Immature natural killer cell (primary cell): ENCODE measurements at places on chromosomes 6 and 20. TPM values are rescaled to one million over a fixed set of nuclear protein-coding genes. Genes with fewer than 3 reads are reported as not detected.

MAFB gene
- polyA plus RNA-seq = 0.09 TPM

BPIFB2 gene
- not detected for polyA plus RNA-seq

DNA sequence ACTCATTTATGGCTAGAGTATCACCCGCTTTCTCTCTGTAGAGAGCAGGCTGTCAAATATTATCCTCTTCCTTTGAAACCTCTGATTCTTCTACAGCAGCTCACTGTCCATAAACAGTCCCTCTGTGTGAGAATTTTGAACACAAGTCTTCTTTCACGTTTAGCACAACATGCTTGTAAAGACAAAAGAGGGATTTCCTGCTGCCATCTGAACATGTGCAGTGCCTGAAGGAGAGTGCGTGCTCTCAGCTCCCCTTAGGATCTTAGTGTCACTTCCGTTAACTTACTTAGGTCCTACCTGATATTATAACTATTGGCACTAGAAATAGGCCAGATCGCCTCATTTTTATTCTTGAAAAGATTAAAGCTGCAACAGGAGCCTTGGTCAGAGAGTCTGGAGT is 50.9 kb downstream of the FNDC1 start:
- H3K4me1 ChIP-seq = no peaks in the 10 kb centered on the region
- no peaks in the 10 kb centered on the region for H3K36me3 ChIP-seq
- DNase-seq = no peak
- peaks cover 9% of the 10 kb centered on the region for H3K27me3 ChIP-seq

- DNase-seq = no peak
- no peak overlapping the region for H3K4me3 ChIP-seq
- no peaks in the 10 kb centered on the region for H3K27me3 ChIP-seq
- H3K4me1 ChIP-seq = no peaks in the 10 kb centered on the region
- peaks cover 15% of the 10 kb centered on the region for H3K36me3 ChIP-seq
Measured at GRCh38 chr20:13554076-13554475, 84.7 kb downstream of the TASP1 start.

BEND6 gene
- 0.29 TPM for polyA plus RNA-seq

HS3ST5 gene
- not detected for polyA plus RNA-seq

DNA sequence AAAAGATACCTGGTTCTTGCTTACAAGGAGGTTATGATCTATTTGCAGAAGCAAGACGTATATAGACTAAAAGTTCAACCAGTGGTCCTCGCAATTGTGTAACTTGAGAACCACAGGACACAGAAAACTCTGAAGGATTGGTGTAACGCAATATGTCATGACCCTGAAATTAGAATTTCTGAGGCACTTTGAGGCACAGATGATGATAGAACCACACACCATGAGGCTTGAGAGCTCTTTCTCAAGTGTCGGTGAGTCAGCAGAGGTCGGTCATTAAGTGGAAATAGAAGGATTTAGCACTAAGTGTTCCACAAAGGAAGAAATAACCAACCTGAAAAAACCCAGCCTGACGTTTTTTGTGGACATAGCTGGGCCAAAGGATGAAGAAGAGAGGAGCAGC is 15.3 kb upstream of the CCN2 start:
- DNase-seq = no peak
- H3K4me1 ChIP-seq = no peaks in the 10 kb centered on the region
- H3K36me3 ChIP-seq = no peaks in the 10 kb centered on the region
- no peak overlapping the region for H3K4me3 ChIP-seq

BMP7 gene
- not detected for polyA plus RNA-seq

- no peak overlapping the region for H3K27ac ChIP-seq
- no peaks in the 10 kb centered on the region for H3K4me1 ChIP-seq
- no peak overlapping the region for H3K4me3 ChIP-seq
- no peaks in the 10 kb centered on the region for H3K27me3 ChIP-seq
Measured at GRCh38 chr6:8995156-8995555, 559.8 kb upstream of the SLC35B3 start.

CTSZ gene
- polyA plus RNA-seq = 5.8 TPM

CRISP3 gene
- polyA plus RNA-seq = not detected

NEDD9 gene
- polyA plus RNA-seq = 26.2 TPM

DNA sequence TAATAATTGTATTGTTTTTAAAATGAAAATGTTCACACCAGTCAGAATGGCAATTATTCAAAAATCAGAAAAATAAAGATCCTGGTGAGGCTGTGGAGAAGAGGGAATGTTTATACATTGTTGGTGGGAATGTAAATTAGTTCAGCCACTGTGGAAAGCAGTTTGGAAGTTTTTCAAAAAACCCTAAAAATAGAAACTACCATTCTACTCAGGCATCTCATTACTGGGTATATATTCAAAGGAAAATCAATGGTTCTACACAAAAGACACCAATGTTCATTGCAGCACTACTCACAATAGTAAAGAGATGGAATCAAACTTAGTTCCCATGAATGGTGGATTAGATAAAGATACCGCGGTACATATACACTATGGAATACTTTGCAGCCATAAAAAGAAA is 461.5 kb upstream of the ADGRB3 start:
- no peak overlapping the region for H3K4me3 ChIP-seq
- H3K4me1 ChIP-seq = no peaks in the 10 kb centered on the region
- no peaks in the 10 kb centered on the region for H3K36me3 ChIP-seq
- H3K27me3 ChIP-seq = peaks cover under 1% of the 10 kb centered on the region
- DNase-seq = no peak

DNA sequence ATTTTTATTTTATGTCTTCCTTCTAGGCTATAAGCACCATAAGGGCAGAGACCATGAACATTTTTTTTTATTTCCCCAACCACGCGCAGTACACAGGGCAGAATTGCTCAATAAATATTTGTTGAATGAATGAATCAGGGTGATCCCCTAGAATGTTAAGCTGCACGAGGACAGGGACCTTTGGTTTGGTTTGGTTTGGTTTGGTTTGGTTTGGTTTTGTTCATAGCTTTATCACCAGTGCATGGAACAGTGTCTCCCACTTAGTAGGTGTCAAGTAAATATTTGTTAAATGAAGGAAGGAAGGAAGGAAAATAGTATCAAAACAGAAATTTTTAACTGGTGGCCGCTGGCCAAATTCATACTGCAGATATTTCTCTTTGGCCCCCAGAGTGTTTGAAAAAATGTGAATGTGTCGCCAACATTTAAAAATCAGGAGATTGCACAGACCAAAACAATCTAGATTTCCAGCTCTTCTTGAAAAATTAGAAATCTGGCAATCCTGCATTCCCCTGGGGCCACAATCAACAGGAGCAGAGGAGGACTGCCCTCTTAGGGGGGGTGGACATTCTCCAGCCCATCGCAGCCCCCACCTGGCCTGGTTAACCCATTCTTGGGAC is 205.3 kb downstream of the EYA2 start:
- DNase-seq = no peak
- no peak overlapping the region for H3K27ac ChIP-seq
- no peaks in the 10 kb centered on the region for H3K36me3 ChIP-seq
- no peak overlapping the region for H3K4me3 ChIP-seq
- H3K4me1 ChIP-seq = no peaks in the 10 kb centered on the region

DNA sequence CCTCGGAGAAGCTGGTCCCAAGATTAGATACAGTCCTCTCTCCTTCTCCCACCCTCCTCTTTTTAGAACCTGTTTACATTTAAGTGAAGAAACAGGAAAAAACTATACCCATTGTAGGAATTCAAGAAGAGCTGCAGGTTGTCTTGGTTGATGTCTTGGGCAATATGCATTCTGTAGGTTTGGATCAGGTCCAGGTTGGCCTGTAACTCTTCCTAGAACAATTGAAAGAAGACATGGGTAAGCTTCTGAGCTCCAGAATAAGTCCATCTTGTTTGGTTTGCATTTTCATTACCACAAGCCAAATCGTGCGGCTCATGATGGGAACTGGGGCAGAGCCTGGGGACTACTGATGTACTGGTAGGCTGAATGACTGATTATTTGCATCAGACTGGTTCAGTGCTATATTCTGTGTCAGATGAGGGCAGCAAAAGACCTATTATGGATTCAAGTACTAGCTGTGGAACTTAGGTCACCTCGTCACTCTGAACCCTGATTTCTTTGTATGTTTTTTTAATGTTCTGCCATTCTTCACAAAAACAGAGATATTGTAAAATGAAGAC is 20.3 kb upstream of the SLA2 start:
- H3K4me3 ChIP-seq = no peak overlapping the region
- DNase-seq = peak; percentile 7
- no peaks in the 10 kb centered on the region for H3K27me3 ChIP-seq

- H3K36me3 ChIP-seq = no peaks in the 10 kb centered on the region
- DNase-seq = no peak
- H3K27ac ChIP-seq = no peak overlapping the region
- no peaks in the 10 kb centered on the region for H3K27me3 ChIP-seq
Measured at GRCh38 chr6:142888456-142888855, 56.5 kb downstream of the HIVEP2 start.

GRCh38 chr20:41784209-41784958 is 166.2 kb upstream of the CHD6 start:
- DNase-seq = no peak
- no peak overlapping the region for H3K4me3 ChIP-seq
- no peaks in the 10 kb centered on the region for H3K36me3 ChIP-seq
- peaks cover 6% of the 10 kb centered on the region for H3K27me3 ChIP-seq

DNA sequence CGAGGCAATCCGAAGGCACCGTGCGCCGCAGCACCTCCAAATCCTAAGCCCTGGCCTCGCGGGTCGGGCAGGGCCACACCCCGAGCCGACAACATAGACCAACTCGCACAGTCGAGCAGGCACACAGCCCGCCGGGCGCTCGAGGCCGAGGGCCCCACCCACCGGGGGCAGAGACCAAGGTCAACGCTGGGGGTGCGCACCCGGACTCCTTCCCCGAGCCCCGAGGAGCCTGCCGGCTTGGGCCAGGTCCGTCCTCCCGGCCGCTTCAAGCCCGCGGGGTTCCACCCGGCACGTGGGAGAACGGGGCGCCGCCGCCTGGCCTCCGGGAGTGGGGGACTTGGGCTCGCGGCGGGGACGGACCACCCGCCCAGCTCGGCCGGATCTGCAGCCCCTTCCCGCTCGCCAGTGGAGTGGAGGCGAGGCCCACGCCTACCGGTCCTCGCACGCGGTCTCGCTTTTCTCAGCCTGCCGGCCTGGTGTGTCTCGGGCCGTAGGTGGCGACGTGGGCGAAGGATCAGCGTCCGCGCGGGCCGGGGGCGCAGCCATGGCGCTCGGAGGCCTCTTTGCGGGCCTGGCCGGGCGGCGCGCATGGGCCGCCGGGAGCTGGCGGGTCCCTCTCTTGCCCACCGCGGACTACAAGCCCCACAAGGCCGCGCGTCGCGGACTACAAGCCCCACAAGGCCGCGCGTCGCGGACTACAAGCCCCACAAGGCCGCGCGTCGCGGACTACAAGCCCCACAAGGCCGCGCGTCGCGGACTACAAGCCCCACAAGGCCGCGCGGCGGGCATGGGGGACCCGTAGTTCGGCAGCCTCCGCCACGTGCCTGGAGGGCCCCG is at the start of gene UCKL1:
Gene UCKL1, minus strand, starts transcription at position 590 of the 837 bp plus-strand sequence. Its CDS starts 44 bp downstream, at position 546.
- H3K36me3 ChIP-seq = no peaks in the 10 kb centered on the region
- peaks cover 8% of the 10 kb centered on the region for H3K27me3 ChIP-seq
- H3K4me1 ChIP-seq = peaks cover 19% of the 10 kb centered on the region
- H3K4me3 ChIP-seq = peak within 1 kb of the TSS; percentile 85

ZNF831 gene
- 0.59 TPM for polyA plus RNA-seq

ANGPT4 gene
- polyA plus RNA-seq = not detected

- no peaks in the 10 kb centered on the region for H3K4me1 ChIP-seq
- peaks cover 8% of the 10 kb centered on the region for H3K27me3 ChIP-seq
- DNase-seq = no peak
- H3K36me3 ChIP-seq = no peaks in the 10 kb centered on the region
- H3K27ac ChIP-seq = no peak overlapping the region
Measured at GRCh38 chr20:49392745-49393144, 89.7 kb downstream of the KCNB1 start.

LHFPL5 gene
- polyA plus RNA-seq = not detected

DNA sequence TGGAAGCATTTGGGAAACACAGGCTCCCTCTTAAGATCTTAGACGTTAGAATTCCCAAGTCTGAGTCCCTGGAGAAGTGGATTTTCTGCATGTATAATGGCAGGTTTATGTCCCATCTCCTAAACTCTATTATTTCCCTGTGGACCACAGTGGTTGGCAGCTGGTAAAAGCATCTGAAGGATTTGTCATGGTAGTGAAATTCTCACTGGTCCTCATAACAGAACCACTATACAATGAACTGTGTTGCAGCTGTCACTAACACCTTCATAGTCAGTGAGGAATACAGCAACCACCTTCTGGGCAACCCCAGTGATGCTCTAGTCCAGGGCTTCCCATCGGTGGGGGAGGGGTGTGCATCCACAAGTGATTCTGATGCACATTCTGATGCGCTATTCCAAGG is 396.9 kb downstream of the ZFAND3 start:
- DNase-seq = no peak
- no peak overlapping the region for H3K27ac ChIP-seq
- H3K36me3 ChIP-seq = peaks cover 4% of the 10 kb centered on the region
- H3K27me3 ChIP-seq = no peaks in the 10 kb centered on the region
- H3K4me3 ChIP-seq = no peak overlapping the region

DNA sequence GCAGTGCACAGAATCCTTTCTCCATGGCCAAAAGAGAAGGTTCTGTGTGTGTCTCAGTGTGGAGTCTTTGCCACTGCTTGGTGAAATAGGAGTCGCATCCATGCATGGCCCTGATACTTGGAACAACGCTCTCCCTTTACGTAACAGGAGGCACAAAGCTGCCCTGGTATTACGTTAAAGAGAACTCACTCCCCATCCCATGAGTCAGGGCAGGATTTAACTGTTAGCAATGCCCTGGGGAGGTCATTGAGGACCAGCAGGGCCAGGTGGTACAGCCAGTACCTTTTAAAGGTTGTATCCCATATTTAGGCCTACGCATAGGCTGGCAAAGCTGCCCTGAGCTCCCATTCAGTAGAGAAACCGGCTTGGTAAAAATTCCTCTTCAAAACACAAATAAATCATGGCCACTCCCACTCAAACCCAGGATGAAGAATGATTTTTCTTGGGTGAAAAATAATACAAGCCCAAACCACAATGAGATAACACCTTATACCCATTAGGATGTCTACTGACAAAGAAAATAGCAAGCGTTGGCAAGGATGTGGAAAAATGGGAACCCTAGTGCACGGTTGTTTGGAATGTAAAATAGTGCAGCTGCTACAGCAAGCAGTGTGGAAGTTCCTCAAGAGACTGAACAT is 37.1 kb downstream of the MYLK4 start:
- H3K27ac ChIP-seq = no peak overlapping the region
- H3K36me3 ChIP-seq = peaks cover 3% of the 10 kb centered on the region
- no peaks in the 10 kb centered on the region for H3K4me1 ChIP-seq
- DNase-seq = no peak
- no peak overlapping the region for H3K4me3 ChIP-seq

DNA sequence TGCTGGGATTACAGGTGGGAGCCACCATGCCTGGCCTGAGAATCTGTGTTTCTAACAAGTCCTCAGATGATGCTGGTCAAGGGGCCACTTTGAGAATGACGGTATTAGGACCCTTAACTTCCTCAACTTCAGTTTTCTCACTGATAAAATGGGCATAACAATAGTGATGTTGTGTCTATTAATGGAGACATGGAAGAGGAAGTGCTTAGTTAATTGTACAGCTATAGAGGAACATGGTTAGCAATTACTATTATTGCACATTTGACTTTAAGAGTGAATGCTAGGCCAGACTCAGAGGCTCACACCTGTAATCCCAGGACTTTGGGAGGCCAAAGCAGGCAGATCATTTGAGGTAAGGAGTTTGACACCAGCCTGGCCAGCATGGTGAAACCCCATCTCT is 12.7 kb downstream of the DPPA5 start:
- no peaks in the 10 kb centered on the region for H3K4me1 ChIP-seq
- H3K4me3 ChIP-seq = no peak overlapping the region
- H3K36me3 ChIP-seq = no peaks in the 10 kb centered on the region
- peaks cover 2% of the 10 kb centered on the region for H3K27me3 ChIP-seq
- DNase-seq = no peak
- no peak overlapping the region for H3K27ac ChIP-seq

GRCh38 chr6:125764121-125764671 is 14.8 kb downstream of the HEY2 start:
- no peaks in the 10 kb centered on the region for H3K4me1 ChIP-seq
- H3K4me3 ChIP-seq = no peak overlapping the region
- no peak overlapping the region for H3K27ac ChIP-seq
- DNase-seq = no peak
- peaks cover 4% of the 10 kb centered on the region for H3K27me3 ChIP-seq
